ENCODE measurements at places on chromosomes 6 and 20.

DNA sequence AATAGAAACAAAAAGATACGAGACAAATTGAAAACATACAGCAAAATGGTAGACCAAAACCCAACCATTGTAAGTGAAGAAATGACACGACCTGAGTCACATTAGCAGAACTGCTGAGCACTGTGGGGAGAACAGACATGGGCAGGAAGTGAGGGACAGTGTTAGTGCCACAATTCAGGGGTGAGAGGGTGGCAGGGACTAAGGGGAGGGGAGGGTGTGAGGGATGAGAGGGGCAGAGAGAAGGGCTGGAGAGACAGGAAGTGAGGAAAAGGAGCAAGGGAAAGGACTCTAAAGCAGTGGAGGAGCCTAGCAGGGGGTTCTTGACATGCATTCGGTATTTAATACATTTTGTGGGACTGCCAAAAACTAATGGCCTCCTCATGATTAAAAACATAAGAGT is 45.0 kb upstream of the TRIM26 start:
- no peak for DNase-seq

DNA sequence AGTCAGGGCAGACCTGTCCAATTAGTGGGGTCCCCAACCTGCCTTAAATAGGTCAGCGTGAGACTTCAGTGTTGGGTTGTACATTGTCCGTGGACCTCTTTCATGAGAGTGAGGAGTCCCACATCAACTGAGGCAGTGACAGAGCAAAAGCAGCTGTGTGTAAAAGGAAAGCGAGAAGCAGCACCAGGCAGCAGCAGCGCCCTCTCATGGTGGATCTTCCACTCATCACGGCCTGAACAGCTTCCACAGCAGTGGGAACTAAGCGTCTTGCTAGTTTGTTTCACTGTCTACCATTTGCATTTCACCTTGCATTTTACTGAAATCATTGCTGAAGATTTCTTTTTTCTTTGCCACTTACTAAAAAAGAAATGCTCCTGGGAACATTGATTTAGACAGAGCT is 333.8 kb downstream of the PKHD1 start:
- DNase-seq = no peak

GRCh38 chr20:4170621-4171537 is 155.5 kb upstream of the RNF24 start:
- DNase-seq = no peak

- DNase-seq = no peak
Measured at GRCh38 chr6:137878486-137879285, 11.6 kb downstream of the TNFAIP3 start.

DNA sequence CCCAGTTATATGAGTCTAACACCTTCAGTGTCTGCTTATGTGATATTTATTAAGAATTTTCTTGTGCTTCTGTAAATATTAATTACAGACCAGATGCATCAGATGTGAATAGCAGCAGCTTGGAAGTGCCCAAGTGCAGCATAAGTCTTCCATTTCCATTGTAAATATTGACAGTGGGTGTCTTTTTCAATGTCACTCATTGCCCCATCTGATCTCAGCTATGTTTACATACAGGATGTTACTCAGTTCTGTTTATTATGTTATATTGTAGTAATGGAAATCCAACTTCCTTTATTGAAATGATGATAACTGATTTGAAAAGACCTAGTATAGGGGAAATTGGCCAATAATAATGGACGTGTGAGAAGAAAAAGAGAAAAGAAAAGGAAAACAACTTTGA is 296.7 kb downstream of the SAMD5 start:
- DNase-seq = no peak

GRCh38 chr20:47974234-47974878 is 189.1 kb upstream of the SULF2 start:
- no peak for DNase-seq

GRCh38 chr6:47360388-47360787 is 50.7 kb upstream of the TNFRSF21 start:
- DNase-seq = no peak

- DNase-seq = no peak
Measured at GRCh38 chr20:9301129-9302090, 213.0 kb upstream of the LAMP5 start.

- no peak for DNase-seq
Measured at GRCh38 chr20:14984768-14985622, 647.6 kb upstream of the FLRT3 start.

DNA sequence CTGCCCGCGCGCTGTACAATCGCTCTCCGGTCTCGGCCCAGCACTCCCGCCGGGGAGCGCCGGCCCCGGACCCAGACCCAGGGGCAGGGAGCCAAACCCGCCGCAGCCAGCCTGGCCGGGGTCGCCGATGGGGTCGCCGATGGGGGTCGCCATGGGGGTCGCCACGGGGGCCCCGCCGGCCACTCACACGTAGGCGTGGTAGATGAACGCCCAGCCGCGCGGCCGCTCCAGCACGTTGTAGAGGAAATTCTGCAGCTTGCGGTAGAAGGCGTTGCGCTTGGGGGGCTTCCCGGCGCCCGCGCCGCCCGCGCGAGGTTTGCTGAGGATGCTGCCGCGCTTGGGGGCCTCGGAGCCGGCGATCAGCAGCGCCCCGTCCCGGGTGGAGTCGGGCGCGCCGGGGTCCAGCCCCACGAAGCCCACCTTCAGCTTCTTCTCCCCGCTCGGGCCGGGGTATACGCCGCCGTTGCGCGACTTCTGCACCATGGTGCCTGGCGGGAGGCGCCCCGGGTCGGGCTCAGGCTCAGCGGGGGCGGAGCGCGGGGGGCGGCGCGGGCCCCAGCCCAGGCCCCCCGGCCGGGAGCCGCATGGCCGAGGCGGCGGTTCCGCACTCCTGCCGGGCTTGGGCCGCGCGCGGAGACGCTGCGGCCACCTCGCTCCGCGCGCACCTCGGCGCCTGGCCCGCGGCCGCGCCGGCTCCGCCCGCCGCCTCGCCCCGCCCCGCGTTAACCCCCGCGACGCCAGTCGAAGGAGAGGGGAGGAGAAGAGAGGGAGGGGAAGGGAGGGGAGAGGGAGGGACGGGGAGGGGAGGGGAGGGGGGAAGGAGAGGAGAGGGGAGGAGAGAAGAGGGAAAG is at the start of gene KCNQ2:
TSS of gene KCNQ2 (minus strand) at position 675 of the 851 bp plus-strand sequence. CDS start at position 483, 192 bp downstream.
- DNase-seq = no peak

DNA sequence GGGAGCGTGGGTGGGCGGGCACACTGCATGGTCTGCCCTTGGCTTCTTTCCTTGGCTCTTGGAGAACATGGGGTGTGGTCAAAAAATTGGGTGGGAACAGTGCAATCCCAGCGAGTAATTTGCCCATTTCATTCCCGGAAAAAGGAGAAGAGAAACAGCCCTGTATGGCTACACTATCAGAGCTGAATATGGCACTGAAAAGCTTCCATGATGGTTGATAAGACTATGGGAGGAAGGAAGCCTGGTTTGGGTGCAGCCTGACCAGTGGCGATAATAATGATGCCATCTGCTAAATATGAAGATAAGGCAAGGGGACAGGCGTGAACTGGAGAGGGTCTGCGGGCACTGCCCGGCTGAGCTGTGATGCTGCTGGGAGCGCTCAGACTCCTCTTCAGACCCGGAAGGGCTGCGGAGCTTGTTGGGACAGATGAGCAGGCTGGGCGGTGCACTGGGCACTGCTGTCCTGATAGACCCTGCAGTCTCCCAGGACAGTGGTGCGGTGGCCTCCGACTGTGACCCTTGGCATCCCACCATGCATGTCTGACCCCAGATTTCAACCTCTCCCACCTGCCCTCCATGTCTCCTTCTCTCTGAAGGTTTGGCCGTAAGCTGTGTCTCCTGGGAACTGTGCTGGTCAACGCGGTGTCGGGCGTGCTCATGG is 10.2 kb downstream of the SLC22A1 start:
- DNase-seq = no peak

GRCh38 chr6:154653853-154654252 is 79.4 kb upstream of the SCAF8 start:
- no peak for DNase-seq

GRCh38 chr20:35833241-35833640 is 61.4 kb downstream of the PHF20 start:
- DNase-seq = no peak

DNA sequence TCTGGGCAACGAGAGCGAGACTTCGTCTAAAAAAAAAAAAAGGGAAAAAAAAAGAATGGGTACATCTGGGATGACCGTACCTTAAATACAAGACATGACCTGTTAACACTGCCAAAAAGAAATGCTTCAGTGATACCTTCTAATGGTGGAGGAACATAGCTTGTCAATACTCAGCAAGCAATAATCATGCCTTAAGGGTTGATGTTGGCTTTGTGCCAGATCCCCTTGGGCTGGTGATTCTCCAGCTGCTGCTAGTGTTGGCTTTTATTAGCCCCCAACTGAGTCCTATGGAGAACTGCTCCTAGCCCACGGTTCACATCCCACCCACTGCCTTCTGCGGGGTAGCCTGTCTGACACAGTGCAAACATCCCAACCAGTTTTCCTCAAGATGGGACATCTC is 134.9 kb downstream of the PLCB1 start:
- no peak for DNase-seq

DNA sequence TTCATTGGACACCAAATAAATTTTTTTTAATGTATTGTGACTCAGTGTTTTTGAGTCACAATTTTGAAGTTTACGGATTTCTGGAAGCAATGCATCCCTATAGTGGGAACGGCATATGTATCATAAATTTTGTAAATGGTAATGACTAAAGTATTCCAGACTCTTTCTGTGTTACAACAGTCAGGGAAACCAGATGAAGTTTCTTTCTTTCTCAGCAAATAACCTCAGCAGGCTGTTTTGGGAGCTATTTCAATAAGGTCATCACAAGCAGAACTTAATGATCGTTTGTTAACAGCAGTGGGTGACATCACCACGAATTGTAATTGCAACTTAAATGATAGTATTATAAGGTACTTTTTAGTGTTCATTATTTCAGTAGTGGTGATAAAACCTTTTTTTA is 52.0 kb downstream of the HIVEP1 start:
- DNase-seq = no peak

DNA sequence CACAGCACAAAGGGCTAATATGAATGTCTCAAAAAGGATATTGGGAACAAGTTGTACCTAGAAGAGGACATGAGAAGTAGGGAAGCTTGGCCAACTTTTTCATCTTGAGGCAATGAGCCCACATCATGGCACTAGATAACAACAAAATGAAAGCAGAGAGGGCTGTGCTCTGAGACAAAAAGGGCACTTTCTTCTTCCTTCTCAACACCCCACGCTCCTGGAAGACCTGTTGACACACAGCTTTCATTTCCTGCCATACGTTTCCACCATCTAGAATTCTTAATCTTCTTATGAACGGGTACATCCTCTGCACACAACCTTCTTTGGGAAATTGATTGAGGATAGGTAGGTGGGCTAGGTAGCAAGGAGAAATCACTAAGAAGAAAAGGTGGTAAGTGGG is 187.8 kb upstream of the STXBP5 start:
- DNase-seq = no peak

GRCh38 chr6:145143379-145143778 is 591.9 kb downstream of the EPM2A start:
- DNase-seq = no peak

- no peak for DNase-seq
Measured at GRCh38 chr6:116714296-116714695, 33.3 kb downstream of the KPNA5 start.

DNA sequence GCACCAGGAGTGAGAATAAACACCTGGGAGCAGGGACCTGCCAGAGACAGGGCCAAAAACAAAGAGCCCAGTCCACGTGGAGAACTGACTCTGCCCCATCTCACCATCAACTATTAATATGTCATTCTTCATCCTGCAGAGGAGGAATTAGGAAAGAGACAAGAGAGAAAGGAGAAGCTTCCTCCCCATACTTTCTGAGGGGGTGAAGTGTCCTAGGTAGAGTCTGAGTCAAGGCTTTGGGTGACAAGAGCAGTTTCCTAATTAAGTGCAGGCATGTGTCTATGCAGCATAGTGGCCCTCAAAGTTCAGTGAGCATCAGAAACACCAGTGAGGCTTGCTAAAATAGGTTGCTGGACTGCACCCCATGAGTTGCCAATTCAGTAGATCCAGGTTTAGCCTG is 40.7 kb upstream of the BMP2 start:
- no peak for DNase-seq

GRCh38 chr6:45698046-45698445 is 317.6 kb downstream of the CLIC5 start:
- DNase-seq = no peak

DNA sequence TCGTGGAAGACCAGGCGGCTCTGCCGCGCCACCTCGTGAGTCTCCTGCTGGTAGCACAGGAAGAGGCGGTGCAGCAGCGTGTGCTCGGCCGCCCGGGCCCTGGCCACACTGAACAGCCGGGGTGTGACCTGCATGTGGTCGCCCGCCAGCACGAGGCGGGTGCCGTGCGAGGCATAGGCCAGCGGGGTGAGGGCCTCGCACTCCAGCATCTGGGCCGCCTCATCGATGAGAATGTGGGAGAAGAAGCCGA is 7.0 kb downstream of the HELZ2 start:
- no peak for DNase-seq

- no peak for DNase-seq
Measured at GRCh38 chr6:160733050-160733646, 31.1 kb downstream of the PLG start.

DNA sequence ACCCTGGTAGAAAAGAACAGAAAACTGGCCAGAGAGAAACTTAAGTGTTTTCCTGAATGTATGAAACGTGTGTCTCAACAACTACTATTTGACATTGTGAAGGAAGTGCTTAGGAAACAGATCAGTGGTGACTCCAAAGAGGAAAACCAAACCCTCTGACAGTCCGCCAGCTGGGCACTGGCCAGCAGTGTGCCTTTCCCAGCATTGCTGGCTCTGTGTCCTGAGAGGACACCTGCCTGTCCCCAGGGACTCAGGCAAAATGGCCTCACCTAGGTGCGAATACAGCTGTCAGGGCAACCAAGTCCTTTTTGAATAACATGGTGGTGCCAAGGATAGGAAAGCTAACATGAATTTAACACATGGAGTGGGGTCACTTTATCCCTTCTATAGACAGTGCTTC is 72.5 kb downstream of the NDUFAF5 start:
- no peak for DNase-seq

GRCh38 chr6:31144296-31144969 is 5.6 kb upstream of the PSORS1C2 start:
- DNase-seq = no peak

DNA sequence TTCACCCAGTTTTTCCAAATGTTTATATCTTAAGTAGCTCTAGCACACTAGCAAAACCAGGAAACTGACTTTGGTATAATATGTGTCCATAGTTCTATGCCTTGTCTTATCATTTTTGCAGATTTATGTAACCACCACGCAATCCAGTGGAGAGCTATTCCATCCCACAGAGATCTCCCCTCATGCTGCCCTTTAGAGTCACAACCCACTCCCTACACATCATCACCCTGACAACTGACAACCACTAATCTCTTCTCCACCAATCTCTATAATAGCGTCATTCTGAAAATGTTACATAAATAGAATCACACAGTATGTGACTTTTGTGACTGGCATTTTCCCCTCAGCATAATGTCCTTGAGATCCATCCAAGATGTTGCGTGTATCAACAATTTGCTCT is 29.1 kb downstream of the HLA-DRB5 start:
- DNase-seq = no peak

DNA sequence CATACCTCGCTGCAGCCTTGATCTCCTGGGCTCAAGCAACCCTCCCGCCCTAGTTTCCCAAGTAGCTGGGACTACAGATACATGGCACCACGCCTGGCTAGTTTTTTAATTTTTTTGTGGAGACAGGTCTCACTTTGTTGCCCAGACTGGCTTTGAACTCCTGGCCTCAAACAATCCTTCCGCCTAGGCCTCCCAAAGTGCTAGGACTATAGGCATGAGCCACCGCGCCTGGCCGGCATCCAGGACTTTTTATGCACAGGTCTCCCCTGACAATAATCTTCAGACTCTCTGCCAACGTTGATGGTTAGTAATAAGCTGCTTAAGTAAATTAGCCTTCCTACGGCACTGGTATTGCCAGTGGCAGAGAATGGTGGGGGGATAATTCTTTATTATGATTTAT is 110.5 kb upstream of the MTHFD1L start:
- DNase-seq = no peak

- DNase-seq = no peak
Measured at GRCh38 chr20:18466574-18466893, 296 bp downstream of the DZANK1 start.
